ENCODE measurements at places on chromosomes 7 and 10.
A peak's percentile ranks its signal among the peaks of the same experiment; 100 is the strongest.

DNA sequence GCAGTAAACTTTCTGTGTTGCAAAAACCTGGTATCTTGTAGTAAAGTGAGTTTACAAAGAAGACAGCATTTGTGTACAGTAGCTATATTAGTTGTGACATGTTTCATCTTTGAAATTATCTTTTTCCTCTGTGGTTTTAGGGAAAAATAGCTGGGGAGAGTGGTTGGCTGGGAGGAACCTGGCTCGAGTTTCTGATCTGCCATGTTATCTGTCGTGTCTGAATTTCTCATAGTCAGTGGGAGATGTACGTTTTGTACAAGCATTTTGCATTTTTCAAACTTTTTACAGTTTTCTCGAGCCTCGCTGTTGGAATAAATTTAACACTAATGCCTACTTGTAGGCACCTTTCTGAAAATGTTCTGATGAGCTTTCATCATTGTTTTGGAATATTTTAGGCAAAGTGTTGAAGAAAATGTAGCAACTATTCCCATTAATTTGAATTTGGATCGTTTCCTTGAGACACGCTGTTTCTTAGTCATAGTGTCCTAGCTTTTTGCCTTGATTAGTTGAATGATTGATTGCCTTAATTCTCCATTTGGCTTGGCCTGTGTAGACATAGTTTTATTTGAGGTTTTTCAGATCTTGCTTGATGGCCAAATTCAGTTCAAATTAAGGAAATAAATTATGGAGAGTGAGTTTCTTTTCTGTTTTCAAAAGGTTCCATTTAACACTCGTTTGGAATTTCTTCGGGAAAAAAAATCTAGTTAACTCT lies 65.1 kb downstream of the CAMK1D start:
- no peak for DNase-seq

- no peak for DNase-seq
Observed at GRCh38 chr7:132533916-132534315, 42.4 kb downstream of the PLXNA4 start.

DNA sequence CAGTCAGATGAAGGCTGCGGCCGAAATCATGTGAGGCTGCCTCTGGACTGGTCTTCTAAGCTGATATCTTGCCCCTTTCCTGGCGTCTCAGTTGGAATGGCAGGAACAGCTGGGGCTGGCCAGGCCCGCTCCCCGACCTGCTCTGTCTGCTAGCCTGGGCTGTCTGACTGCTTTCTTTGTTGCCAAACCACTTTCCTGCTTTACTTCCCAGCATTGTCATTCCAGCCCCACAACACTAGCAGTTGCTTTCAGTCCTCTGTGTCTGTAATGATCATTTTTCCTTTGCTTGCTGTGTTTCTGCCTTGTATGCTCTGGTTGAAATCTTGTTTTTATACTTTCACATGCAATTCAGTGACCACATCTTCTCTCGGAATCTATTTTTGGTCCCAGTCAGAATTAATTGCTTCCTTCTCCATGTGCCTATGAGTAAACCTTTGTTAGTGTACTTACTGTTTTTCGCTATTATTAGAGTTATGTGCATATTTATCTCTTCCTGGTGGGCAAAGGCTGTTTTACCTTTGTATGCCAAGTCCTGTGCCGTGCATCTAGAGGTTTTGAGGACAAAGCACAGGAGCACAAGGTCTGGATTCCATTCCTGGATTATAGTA lies 21.6 kb downstream of the PRPF18 start:
- no peak for DNase-seq

DNA sequence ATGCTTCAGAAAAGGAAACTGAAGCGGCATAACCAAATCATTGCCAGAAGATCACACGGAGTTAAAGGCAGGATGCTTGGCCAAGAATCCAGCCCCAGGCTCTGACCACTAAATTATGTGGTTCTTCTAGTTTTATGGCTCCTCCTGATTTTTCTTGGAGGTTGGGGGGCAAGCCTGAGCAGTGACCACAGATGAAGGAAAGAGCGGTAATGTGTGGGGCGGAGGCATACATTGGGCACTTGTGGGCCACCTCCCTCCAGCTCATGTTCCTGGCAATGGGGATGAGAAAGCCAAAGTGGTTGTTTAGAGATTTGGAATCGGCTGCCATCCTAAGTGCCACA lies 3.2 kb downstream of the TRPV6 start:
- no peak for DNase-seq

DNA sequence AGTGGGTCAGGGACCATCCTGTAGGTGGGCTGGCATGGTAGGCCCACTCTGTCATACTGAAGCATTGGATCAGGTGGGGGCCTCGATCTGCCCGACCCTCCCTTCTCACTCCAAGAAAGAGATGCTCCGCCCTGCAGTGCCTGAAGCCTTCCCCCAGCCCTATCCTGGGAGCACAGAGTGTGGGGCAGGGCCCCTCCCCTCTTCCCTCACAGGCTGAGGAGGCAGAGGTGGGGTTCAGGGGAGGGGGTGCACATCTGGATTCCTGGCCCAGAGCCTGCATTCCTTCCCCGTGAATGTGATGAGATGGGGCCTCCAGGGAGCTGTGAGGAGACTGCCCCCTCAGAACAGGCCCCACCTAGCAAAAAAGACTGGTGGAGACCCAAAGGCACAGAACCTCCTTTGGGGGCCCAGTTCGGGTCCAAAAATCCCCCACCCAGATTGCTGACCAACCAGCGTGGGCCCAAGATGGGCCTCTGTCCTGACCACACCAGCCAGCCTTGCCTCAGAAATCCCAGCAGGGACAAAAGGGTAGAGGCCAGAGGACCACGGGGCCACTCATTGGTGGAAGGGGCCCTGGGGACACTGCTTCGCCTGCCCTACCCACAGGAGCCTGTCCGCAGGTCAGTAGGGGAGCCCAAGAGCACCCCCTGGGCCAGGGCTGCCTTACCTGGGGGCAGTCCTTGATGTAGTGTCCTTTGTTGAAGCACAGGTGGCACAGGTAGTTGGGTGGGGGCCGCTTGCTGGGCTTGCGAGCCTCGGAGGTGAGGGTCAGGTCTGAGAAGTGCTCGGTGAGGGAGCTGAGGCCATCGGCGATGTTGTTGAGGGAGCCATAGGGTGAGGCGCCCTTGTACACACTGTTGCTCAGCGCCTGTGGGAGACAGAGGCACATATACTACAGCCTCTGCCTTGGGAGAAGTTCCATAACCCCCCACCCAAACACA lies 13.3 kb downstream of the ZCCHC24 start:
- no peak for DNase-seq

DNA sequence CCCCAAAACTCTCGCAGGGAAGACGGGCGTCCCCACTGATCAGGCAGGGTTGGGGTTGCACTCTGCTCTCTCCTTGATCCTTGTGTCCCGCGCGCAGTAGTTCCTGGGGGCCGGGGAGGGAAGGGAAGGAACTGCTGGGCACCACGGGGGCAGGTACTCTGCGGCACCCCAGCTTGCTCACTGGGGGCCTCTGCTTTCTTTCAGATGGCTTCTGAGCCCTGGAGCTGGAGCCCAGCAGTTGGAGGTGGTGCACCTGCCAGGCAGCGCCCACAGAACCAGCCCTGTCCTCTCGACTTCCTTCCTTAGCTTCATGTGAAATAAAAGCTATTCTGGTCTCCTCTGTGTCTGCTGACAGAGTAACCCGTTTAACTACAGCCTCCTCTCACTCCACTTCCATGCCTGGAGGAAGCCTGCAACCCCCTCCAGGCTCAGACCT lies 12.2 kb downstream of the PLAC9 start:
- peak; percentile 10 for DNase-seq
